ELF-1 (cell line): ENCODE measurements at places on chromosomes 4 and X.
A peak's percentile ranks its signal among the peaks of the same experiment; 100 is the strongest.

GRCh38 chr4:38618505-38618904 lies 45.5 kb upstream of the KLF3 start:
- DNase-seq: no peak

- DNase-seq: no peak
Observed at GRCh38 chr4:56078866-56079265, 130.1 kb downstream of the CEP135 start.

DNA sequence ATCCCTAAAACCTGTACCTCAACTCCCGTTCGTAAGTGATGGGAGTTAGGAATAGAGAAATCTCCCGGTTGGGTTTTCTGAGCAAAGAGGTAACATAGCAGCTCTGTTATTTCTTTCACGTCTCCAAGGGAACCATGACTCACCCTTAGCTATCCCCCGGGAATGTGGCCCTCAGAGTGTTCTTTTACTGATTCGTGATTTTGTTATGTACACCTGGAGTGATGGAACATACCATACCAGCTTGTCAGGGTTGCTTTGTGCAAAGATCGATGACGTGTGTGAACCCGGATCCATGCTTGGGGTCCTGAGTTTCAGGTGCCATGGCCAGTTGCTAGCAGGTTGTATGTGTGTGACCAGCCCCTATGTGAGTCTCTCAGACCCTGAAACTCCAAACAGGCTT lies 52.6 kb downstream of the HPRT1 start:
- peak; percentile 34 for DNase-seq

DNA sequence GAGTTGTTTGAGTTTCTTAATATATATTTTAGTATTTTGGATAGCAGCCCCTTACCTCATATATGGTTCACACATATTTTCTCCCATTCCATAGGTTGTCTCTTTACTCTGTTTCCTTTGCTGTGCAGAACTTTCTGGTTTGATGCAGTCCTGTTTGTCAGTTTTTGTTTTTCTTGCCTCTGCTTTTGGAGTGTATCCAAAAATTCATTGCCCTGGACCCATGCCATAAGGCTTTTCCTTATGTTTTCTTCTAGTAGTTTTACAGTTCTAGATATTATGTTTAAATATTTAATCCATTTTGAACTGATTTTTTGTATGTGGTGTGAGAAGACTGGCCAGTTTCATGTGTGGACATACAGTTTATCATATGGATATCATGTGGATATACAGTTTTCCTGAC lies 58.5 kb upstream of the NUDT6 start:
- DNase-seq: no peak

DNA sequence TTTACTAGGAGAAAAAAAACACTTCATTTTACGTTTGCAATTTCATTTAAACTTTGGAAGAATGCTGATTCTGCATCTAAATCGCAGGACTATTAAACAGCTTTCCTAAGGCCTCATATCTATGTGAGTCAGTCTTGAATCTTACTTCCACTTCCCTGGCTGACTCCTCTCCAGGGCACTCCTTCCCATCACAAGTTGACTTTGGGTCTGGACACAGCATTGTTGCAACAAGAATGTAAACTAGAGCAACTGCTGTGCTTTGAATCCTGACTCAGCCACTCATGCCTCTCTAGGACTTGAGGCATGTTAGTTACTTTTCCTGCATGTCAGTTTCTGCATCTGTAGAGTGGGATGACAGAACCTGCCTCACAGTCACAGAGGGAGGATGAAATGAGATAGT lies 413.8 kb downstream of the FAT4 start:
- peak; percentile 42 for DNase-seq

DNA sequence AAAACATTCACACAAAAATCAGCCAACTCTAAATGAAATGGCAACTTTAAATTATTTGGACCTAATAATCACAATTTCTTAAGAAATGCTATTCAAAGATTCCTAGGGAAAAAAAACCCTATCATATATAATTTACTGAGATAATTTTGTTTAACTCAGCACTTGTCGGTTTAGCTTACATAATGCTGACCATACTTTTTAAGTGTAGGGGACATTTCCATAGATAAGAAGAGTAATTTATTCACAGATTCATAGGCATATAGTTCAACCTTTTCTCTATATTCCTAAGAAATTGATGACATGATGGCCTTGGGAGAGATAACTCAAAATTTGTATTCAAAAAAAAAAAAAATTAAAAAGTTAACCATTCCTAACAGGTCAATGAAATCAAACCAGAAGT lies 260.8 kb upstream of the PGRMC2 start:
- DNase-seq: no peak

DNA sequence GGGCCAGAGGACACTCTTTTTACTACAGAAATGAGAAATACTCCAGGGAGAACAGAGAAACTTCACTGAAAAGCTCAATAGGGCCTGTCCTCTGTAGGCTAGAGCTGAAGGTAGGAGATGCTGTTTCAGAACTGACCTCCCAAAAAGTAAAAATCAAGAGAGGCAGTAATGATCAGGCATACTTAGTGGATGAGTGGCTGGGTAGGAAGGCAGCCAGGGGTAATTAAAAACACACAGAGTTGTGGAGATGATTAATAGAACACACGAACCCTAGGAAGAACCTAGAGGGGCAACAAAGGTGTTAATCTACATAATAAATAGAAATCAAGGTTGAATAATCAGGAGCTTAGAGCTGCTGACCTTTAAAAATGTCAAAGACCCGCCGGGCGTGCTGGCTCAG lies 582.4 kb upstream of the ADGRL3 start:
- DNase-seq: no peak

DNA sequence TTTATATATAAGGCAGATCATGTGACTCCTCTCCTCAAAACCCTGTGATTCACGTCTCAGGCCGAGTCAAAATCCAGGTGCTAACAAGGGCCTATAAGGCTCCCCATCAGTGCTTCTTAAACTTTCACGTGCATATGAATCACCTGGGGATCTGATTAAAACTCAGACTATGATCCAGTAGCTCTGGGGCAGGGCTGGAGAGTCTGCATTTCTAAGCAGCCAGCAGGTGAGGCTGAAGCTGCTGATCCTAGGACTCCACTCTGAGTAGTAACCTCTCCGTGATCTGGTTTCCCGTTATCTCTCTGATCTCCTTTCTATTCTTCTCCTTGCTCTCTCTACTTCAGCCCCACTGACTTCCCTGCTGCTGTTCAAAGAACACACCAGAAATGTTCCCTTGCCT lies 252.4 kb upstream of the RPS6KA3 start:
- peak; percentile 68 for DNase-seq

DNA sequence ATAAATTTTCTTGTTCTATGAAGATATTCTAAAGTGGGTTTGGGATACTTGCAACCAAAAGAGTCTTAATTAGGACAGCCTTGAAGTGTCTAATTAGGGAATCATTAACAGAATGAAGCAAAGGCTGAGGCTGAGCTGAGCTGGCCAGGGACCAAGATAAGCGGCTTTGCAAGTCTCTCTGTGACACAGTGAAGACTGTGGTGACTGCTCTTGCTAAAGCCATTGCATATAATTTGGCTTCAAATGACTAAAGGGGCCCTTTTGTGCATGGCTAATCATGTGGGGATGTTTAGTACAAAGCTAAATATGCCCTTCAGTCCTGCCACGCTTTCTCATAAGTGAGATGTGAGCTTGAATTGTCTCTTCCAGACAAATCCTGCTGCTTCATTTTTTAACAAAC lies 31.2 kb upstream of the GYPA start:
- no peak for DNase-seq

DNA sequence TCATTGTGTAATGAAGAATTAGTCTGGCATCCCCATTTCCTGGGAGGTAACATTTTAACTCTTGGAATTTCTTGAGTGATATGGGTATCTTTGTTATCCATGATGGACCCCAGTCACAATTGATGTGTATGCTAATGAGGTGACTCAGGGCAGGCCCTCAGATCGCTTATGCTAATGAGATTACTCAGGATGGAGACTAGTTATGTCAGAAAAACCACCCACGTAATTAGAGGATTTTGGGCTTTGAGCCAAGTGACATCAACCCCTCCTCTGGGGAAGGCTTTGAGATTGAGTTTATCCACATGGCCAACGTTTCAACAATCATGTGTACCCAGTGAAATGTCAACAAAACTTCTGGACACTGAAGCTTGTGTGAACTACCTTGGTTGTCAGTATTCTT lies 772.7 kb downstream of the STPG2 start:
- no peak for DNase-seq

DNA sequence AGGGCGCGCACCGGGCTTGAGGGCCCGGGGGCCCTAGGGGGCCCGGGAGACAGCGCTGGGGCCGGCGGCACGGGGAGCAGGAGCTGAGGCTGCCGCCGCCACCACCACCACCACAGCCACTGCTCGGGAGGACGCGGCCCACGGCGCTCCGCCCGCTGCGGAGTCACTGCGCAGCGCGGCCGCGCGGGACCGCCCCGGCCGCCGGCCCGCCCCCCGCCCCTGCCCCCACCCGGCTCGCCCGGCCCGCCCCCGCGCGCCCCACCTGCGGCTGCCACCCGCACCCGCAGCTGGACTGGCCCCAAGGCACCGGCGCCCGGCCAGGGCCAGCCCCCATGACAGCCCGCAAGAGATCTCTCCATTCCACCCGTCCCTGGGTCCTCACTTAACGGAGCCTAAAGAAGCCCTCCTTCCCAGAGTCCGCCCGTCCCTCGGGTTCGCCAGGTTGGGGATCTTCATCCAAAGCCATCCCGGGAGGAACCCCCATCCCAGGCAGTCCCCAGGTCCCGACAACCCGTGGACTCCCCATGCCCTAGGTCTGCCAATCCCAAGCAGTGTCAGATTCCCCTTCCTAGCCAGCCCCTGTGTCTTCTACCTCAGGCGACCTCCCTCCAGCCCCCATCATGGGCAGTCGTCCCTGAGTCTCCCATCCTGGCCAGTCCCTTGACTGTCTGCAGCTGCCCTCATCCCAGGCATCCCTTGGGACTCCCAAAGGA lies 40.0 kb upstream of the IQSEC2 start:
- no peak for DNase-seq

DNA sequence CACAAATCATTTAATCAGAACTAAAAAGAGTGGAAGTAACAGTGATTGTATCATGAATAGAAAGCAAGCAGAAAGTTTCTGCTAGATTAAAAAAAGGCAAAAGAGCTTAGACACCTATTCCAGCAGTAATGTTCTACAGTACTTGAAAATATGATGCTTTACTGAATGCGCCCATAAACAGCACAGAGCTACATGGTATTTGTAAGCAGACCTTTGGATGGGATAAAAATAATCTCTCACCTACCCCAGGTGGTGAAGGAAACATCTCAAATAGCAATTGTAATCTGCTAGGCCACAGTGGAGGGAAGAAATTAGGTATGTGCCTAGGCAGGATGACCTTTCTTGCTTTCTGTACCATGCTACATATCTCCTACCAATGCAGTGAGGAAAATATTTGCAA lies 280.9 kb upstream of the PRKX start:
- DNase-seq: no peak

GRCh38 chr4:76740866-76741662 lies 156.9 kb downstream of the SOWAHB start:
- DNase-seq: no peak

DNA sequence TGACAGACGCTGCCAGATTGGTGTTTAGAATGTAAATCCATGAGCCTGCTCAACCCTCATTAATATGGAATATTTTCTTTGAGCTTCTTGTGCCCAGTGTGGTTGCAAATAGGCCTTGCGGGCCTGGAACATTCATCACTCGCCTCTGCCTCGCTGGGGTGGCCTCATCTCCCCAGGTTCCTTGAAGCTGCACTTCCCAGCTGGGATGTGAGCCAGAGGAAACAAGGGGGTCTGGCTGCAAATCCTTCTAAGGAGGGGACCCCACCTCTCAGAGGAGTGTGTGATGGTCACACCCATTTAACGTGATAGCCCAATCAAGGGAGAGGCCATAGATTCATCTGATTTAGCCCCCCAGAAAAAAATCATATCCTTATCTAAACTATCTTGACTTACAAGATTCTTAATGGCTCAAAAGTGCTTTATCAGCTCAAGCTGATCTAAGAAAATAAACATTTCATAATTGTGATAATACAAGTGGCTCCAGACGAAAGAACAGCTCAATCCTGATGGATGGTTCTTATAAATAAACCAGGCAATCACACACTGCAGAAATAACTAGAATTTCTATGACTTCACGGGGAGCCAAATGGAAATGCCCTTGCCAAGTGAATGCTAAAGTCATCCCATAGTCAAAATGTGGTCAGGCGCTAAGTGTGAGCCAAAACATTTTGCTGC lies 189.9 kb downstream of the PTTG2 start:
- DNase-seq: no peak

DNA sequence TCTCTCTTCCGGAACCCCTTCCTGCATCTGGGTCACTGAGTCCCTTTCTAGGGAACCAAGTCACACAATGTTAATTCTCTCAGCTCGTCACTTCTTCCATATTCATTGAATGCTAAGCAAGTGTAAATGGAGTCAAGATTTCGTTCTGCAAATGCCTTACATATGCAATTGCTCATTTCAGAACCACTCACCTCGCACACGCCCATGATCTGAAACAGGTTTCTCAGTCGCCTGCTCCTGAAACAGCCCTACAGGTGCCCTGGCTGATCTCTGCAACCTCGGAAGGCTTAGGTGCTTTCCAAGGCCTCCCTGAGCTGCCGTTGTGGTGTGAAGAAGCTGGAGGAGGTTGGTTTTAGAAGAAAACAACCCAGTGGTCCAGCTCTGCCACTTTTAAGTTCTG lies 100.8 kb upstream of the MSX1 start:
- no peak for DNase-seq

GRCh38 chrX:1485033-1485432 lies 32.3 kb upstream of the ASMTL start:
- DNase-seq: no peak

- DNase-seq: no peak
Observed at GRCh38 chr4:185640811-185641675, 105.7 kb upstream of the PDLIM3 start.

- peak; percentile 83 for DNase-seq
Observed at GRCh38 chrX:81120936-81121371, 80.8 kb downstream of the HMGN5 start.

GRCh38 chr4:87270144-87270543 lies 49.7 kb upstream of the KLHL8 start:
- peak; percentile 16 for DNase-seq

- DNase-seq: no peak
Observed at GRCh38 chrX:132491191-132491590, 2.4 kb upstream of the MBNL3 start.

DNA sequence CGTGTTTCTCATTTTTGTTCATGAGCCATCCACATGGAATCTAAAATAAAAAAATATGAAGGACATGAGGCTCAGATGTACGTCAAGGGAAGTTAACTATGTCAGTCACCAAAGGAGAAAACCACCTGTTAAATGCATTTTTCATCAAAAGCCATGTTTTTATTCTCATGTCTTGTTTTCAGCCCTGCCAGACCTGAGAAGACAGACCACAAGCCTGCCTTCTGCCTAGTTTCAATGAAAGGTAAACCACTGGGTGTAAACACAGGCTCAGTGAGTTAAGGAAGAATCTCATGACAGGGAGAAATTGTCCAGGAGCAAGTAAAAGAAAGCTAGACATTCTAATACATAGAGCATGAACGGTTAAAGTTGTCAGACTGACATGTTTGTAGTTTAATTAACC lies 52.3 kb upstream of the TNIP3 start:
- DNase-seq: no peak

GRCh38 chr4:48247878-48248558 lies 21.6 kb downstream of the TEC start:
- DNase-seq: no peak

- no peak for DNase-seq
Observed at GRCh38 chr4:7424553-7425111, 10.1 kb downstream of the PSAPL1 start.

- no peak for DNase-seq
Observed at GRCh38 chr4:34891892-34892291, 1352.4 kb downstream of the ARAP2 start.
